ENCODE measurements at places on chromosomes 3 and 15.

DNA sequence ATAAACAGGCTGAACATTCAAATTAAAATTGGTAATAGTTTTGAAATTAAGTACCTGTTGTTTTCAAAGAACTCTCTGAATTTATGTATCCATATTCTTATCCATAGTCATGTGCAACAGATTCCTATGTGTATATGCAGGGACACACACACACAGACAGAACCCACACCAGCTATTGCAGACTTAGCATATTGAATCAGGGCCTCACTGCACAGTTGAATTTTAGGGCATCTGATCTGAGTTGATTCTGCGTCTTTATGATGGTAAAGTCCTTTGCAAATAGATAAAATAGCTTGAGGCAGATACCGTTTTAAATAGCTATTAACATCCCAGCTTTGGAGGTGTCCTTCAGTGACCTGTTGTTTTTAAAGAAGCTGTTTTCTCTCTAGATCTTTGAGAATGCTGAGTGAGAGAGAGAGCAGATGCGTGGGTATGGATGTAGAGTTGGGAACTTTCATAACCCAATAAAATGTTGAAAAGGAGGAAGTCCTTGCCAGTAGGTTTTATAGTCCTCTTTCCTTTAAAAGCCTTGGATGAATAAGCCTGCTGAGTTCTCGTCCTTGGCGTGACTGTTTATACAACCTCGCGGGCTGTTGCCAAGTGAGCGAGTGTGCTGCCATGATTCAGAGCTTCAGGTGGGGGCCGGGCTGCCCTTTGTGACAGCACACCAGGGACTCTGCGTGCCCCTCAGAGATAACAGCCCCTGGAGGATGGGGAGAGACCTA is 18.3 kb downstream of the MYZAP start:
- DNase-seq, result no peak

DNA sequence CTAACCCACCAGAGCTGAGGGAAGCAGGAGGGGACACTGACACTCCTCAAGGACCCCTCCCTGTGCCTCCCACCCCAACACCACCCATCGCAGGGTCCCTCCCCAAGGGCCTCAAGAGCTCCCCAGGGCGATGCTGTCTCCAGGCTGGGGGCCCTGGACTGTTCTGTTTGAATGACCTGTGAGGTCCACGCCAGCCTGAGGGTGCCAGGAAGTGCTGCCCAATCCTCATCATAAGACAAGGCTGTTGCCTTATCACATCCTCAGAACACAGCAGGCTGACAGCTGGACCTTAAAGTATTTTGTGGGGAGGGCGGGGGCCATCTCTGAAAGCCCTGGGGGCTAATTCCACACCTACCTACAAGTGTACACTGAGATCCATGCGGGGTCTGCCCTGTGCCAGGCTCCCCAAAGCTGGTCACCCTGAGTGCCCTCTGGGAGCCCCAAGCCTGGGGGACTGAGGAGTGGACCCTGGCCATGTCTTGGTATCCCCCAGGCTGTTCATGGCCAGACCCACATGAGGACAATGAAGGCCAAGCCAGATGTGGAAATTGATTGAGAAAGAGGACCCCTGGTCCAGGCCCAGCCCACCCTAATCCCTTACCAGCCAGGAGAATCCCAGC is 23.8 kb upstream of the GOLGA6C start:
- DNase-seq, result no peak

- DNase-seq, result no peak
Observed at GRCh38 chr15:88741671-88742070, 61.6 kb upstream of the ACAN start.

DNA sequence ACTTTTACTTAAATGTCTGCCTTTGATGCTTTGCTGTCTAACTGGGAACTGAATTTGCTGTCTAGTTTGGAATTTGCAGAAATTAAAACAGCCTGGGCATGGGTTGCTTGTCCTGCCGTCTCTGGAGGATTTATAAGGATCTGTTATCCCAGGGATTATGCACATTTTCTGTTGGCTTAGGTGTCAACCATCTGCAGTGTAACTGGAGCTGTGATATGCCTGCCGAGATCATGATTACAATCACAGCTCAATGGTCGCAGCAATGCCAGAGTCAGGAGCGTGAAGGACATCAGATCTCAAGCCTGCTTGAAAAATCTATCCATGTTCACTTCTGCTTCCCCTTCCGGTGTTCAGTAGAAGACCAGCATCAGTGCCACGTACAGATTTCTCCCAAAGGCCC is 41.8 kb upstream of the SETMAR start:
- DNase-seq, result no peak

DNA sequence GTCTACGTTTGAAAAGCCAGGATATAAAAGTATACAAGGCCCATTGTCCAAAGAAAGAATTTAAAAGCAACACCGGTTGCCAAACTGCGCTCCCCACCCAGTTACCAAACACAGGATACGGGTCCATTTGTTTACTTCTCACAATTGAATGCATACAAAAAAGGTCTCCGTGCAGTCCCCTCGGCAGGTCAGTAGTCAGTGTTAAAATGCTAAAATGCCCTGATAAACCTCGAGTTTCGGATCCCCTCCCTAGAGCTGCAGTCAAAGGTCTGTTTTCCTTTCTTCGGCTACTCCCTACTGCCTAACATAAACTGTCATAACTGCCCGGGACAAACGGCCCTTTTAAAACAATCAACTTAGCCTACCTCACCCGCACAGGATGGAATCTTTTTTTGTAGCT is 534.6 kb downstream of the FOXP1 start:
- no peak for DNase-seq

- DNase-seq, result no peak
Observed at GRCh38 chr15:59562448-59563186, 49.0 kb upstream of the GCNT3 start.

DNA sequence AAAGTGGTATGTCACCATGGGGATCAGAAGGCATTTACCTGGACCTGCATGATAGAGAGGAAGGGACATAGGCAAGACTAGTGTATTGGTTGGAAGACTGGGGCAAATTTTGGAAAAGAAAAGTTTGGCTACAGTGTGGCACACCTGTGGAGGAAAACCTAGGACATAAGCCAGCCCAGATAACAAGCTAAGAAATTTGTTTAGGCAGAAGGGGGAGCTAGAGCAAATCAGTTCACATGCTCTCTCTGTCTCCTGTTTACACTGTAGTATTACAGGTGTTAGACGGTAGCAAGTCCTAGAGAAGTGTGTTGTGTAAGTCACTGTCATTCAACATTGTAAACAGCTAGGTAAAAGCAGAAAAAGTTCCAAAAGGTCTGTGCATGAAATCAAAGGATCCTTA is 11.9 kb upstream of the ALDH1A2 start:
- DNase-seq, result no peak

DNA sequence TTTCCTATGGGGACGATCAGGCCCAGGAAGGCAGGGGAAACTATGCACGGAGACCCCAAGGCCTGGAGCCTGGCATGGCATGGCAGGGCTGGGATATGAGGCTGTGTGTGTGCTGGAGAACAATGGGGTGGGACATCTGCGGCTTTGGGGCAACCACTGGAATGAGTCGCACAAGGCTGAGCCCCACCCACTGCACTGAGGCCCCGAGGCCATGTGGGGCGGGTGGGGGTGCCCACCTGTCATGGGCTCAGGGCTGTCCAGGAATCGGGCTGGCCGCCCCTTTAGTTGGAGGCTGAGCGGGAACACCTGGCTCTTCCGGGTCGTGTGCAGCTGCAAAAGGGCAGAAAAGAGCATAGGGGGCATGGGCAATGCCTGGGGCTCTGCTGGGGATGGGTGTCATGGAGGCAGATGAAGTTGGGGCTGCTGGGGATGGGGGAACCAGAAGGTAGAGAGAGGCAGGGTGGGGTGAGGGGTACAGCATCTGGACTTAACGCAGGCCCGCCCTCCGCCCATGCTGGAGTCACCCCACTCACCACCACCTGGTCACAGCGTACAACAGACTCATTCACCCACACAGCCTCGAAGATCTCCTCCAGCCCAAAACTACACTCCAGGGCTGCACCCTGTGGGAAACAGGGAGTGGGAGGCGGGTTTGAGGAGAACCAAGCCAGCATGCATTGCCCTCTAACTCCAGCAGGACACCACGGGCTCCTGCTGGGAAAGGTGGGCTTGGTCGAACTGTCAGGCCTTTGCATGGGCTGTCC is 31.1 kb downstream of the PLXND1 start:
- DNase-seq, result no peak

DNA sequence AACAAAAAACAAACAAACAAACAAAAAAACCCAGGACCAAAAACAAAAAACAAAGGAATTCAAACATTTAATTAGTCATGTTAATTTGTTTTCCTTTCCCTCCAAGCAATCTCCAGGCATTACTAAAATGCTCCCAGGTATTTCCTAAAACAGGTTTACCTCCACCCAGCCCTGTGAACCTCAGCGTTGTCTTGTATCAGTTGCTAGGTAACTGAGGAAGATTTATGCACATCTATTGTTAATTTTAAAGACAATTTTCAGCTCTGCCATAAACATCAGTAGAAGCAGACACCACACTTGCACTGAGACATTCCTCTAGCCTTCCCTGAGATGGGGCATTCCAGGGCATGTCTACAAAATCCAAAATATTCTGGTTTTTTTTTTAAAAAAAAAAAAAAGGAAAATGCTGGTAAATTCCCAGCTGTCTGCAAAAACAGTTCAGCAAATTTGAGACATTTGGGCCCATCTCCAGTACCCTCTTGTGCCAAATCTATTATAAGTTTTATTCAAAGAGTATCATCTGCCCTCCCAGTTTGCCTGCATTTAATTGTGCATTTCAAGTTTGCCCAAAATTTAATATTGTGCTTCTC is 227.6 kb downstream of the ADAMTS9 start:
- no peak for DNase-seq

- no peak for DNase-seq
Observed at GRCh38 chr3:23746441-23746840, 59.3 kb upstream of the UBE2E1 start.

GRCh38 chr3:72942427-72942826 is 54.2 kb upstream of the PPP4R2 start:
- no peak for DNase-seq

- DNase-seq, result no peak
Observed at GRCh38 chr3:15175605-15176004, 30.4 kb upstream of the CAPN7 start.

GRCh38 chr15:54091651-54092050 is 113.4 kb downstream of the UNC13C start:
- no peak for DNase-seq

DNA sequence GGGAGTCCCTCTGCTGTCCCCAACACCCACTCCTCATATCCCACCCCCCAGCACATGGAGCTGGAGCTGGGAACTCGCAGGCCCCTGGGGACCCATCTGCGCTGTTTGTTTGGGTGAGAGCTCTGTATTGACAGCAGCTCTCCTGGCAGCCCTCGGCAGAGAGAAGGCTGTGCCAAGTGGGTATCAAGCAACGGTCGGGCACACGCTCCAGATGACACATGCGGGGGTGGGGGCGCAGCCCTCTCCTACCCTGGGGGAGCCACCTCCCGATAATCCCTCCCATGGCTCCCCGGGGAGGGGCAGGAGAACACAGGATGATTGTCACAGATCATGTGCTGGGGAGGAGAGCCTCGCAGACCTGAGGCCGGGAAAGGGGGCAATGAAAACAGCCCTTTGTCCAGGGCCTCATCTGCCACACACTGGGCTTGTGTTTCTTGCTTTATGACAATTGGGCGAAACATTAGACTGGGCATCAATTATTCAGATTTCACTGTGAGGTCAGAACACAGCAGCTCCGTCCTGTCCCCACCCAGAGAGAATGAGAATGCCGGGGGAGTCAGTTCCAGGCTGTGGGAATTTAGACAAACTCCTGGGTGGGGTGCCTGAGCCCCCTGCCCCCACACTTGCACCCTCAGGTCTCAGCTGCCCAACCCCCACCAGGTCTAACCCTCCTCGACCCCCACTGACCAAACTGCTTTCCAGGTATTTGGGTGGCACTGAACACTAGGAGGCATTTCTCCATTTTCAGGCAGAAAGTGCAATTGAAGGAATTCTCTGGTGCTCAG is 46.4 kb upstream of the KLF13 start:
- DNase-seq, result no peak

DNA sequence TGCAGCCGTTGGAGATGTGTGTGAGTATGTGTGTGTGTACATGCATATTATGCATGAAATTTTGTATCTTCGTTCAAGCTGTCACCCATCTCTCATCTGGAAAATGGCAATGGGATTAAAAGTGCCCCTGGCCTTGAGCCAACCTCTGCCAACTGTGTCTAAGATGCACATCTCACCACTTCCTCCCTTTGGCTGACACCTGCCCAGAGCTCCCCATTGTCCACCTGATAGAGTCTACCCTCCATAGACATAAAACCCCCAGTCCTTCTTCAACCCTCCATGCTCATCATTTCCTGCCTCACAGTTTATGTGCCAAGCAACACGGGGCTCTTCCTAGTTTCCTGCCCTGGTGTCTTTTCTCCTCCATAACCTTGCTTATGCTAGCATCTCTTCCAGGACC is 187.5 kb upstream of the HES1 start:
- DNase-seq, result no peak

DNA sequence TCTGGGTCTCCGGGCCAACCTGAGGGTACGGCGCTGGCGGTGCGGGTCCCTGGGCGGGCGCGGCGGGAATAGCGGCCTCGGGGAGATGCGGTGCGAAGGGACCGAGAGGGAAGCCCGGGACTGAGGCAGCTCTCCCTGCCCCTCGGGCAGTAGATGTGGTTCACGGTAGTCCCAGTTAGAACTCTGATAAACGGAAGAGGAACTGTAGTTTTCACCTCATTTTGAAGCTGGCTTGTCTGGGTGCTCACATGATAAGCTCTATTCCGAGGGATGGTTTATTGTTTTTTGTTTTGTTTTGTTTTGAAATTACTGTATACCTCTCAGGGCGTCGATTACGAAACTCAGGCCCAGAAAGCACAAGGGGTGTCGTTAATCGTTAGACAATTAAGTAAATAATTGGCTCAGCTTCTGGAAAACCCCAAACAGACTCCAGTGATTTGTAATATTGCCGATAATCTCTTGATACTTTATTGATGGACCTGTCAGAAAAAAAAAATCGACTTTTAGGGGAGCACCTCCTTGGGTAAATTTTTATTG is 413 bp downstream of the NUSAP1 start:
- no peak for DNase-seq

DNA sequence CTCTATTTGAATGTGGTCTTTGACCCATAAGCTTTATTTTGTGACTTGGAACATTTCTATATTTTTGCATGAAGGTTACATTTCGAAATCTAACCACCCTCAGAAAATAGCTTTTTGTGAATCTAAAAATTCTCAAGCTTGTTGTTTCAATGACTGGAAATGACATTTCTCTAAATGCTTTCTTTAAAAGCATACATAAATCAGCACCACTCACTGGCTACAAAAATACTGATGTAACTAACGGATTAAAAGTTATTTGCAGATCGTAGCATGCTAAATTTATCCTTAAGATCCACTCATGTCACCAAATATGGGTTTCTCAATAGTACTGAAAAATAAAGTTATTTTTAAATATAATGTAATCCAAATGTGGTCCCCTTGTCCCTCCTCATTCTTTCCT is 55.2 kb upstream of the ACAN start:
- no peak for DNase-seq

- no peak for DNase-seq
Observed at GRCh38 chr15:85047271-85047948, 65.8 kb downstream of the PDE8A start.

GRCh38 chr3:135041601-135042000 is 246.5 kb downstream of the EPHB1 start:
- DNase-seq, result no peak

Data from stimulated activated CD8-positive, alpha-beta memory T cell treated with anti-CD3 and anti-CD28 coated beads, Interleukin-7, amount 100 ng/mL, for 4 hours (primary cell).